RKO (cell line): ENCODE measurements at places on chromosomes 2 and 18.

- no peak for DNase-seq
Observed at GRCh38 chr2:36163520-36164254, 191.9 kb upstream of the CRIM1 start.

DNA sequence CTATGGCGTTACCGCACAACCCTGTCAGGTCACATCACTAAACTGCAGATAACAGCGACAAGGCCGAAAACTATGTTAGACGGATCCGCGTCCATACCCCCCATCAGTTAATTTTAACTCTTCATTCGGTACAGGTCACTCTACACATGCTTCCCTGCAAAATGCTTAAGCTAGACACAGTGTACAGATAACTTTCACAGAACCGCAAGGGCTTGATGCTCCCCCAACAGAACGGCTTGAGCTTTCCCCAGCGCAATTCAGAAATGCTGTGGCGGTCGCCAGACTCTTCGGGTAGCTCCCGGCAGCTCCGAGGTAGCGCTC lies 283 bp upstream of the RBBP8 start:
- DNase-seq = no peak

DNA sequence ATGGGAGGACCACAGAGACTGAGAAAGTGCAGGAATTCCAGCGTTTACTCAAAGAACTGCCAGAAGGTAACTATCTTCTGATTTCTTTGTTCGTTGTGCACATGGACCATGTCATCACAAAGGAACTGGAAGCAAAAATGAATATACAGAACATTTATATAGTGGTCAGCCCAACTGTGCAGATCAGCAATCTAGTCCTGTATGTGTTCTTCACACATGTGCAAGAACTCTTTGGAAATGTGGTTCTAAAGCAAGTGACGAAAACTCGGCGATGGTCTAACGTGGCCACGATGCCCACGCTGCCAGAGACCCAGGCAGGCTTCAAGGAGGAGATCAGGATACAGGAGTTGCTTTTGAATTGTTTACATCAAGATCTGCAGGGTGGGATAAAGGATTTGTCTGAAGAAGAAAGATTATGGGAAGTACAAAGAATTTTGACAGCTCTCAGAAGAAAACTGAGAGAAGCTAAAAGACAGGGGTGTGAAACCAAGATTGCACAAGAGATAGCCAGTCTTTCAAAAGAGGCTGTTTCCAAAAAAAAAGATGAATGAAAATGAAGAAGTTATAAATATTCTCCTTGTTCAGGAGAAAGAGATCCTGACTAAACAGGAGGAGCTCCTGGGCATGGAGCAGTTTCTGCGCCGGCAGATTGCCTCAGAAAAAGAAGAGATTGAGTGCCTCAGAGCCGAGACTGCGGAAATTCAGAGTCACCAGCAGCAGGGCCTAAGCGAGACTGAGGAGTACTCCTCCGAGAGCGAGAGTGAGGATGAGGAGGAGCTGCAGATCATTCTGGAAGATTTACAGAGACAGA lies 8.3 kb upstream of the CHST10 start:
- DNase-seq = no peak

- DNase-seq = peak; percentile 64
Observed at GRCh38 chr2:45283764-45284620, 274.7 kb upstream of the SIX2 start.

DNA sequence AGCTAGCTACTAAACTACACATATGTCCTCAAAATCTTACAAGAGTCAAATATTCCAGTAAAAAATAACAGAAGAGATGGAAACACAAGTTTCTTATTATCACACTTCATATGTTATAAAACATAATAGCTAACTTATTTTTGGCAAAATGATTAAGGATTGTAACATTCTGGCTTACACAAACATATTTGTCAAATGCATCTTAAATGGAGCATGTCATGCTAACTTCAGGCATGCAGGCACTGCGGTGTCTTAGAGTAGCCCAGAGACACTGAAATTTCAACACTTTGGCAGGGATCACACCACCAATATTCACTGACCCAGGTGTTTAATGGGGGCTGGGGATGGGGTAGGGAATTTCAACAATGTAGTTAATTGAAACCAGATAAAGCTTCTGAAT lies 51.6 kb downstream of the LDAH start:
- no peak for DNase-seq

GRCh38 chr2:192578780-192579179 lies 384.0 kb upstream of the TMEFF2 start:
- DNase-seq = no peak

GRCh38 chr2:227453810-227454209 lies 18.1 kb upstream of the AGFG1 start:
- DNase-seq = no peak

GRCh38 chr2:129074298-129074920 lies 755.7 kb upstream of the HS6ST1 start:
- no peak for DNase-seq

DNA sequence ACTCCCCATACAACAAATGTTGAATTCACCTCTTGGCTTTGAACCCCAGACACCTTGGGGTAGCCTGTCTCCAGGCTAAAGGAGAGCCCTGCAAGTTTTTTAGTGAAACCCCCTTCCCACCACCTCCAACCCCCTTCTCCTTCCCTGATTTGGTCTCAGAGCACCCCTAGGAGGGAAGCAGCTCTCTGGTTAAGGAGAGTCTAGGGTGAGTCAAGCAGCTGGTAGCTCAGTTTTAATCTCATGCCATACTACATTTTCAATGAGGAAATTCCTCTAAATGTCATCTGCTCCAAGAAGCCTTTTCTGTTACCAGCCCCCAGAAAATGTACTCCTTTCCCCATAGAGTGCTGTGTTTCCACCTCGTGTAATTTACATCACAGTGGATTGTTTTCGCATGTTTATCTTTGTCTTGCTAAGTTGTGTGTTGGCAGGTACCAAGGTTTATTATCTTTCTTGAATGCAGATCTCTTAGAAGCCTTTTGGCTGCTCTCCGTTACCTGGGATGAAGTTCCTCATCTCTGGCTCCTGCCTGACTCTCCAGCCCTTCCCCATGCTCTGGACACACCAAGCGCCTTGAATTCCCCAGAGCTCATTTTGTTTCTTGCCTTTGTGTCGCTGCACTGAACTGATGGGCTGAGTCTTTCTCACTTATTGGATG lies 82.2 kb downstream of the ASAP2 start:
- no peak for DNase-seq
